ENCODE measurements at places on chromosomes 12 and 14.

GRCh38 chr14:91138511-91139359, 24.9 kb downstream of the DGLUCY start:
- peak; percentile 11 for DNase-seq

GRCh38 chr12:124564232-124564958, 3.0 kb downstream of the NCOR2 start:
- DNase-seq: no peak

GRCh38 chr14:88069677-88070076, 64.7 kb downstream of the GPR65 start:
- DNase-seq: no peak

DNA sequence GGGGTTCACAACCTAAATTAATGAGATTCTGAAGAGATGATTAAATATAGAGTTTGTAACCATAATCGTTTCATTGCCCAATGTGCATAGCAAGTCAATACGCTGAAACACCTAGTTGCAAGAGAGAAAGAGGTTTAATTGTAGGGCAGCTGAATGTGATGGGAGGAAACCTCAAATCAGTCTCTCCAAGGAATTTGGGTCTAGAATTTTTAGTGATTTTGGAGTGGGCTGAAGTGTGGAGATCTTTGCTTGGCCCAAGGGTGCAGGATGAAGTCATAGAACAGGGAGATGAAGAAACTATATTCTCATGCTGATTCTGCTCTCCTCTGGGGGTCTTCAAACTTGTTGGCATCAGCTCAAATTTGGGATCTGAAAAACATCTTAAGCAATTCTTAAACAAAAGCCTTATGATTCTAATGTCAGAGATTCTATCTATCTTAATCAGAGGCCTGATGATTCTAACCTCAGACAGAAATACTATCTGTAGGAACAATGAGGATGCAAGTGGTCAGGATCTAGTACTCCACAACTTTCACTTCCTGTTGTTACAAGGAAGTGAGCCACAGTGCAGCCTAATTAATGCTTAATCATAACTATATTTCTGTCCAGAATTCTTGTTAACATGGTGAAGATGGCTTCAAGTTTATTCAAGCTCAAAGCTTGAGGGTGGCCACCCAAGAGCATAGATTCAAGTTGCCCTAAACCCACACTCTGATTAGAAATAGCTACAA, 80.2 kb upstream of the FUT8 start:
- no peak for DNase-seq

GRCh38 chr14:93055651-93056115, 60.0 kb downstream of the ITPK1 start:
- no peak for DNase-seq

- DNase-seq: peak; percentile 12
These were observed 43.3 kb upstream of the NT5DC3 start for GRCh38 chr12:103884316-103884715.

DNA sequence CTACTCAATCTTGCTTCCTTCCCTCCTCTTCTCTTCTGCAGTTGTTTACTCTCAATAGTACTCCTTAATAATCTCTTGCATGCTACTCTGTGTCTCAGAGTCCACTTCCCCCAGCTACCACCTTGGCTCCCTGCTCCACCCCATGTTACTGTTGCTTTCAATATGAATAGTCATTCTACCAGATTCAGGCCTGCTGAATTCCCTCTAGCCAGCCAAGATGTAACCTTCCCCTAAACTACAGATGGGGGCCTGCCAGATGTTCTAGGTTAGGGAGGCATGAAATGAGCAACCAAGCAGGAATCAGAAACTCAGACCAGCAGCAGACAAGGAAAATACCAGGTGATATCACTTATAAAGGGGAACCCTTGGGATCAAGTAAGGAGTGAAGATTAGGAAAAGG, 392.1 kb upstream of the DDHD1 start:
- no peak for DNase-seq

DNA sequence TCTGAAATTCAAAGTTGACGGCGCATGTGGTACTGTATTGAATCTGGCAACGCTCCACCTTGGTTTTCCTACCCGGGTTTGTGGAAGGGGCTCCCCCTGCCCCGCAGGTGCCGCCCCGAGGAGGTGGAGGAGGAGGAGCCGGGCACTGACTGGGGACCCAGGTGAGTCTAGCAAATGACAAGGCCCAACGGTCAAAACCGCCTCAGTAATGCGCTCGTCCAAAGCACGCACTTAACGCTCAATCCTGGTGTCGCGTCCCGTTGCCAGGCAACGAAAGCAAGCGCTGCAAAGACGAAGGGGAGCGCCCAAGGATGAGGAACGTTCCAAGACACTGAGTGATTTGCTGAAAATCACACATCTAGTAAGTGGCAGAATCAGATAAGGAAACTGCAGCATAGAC, 24.0 kb upstream of the CLEC4E start:
- no peak for DNase-seq

Data from stimulated activated CD8-positive, alpha-beta memory T cell treated with anti-CD3 and anti-CD28 coated beads, Interleukin-12 subunit alpha, Interleukin-12 subunit beta, amount 100 ng/mL, for 1 hour (primary cell).